IPS DF 6.9 (cell line): ENCODE measurements at places on chromosomes 11 and 22.

- no peak for DNase-seq
Measured at GRCh38 chr22:48940266-48941032, 887.2 kb downstream of the BRD1 start.

- DNase-seq = peak; percentile 52
Measured at GRCh38 chr11:82867495-82868082, 32.6 kb downstream of the PRCP start.

- DNase-seq = no peak
Measured at GRCh38 chr11:79940974-79941735, 500.3 kb upstream of the TENM4 start.

GRCh38 chr22:22914726-22915669 lies 27.4 kb downstream of the IGLL5 start:
- no peak for DNase-seq

DNA sequence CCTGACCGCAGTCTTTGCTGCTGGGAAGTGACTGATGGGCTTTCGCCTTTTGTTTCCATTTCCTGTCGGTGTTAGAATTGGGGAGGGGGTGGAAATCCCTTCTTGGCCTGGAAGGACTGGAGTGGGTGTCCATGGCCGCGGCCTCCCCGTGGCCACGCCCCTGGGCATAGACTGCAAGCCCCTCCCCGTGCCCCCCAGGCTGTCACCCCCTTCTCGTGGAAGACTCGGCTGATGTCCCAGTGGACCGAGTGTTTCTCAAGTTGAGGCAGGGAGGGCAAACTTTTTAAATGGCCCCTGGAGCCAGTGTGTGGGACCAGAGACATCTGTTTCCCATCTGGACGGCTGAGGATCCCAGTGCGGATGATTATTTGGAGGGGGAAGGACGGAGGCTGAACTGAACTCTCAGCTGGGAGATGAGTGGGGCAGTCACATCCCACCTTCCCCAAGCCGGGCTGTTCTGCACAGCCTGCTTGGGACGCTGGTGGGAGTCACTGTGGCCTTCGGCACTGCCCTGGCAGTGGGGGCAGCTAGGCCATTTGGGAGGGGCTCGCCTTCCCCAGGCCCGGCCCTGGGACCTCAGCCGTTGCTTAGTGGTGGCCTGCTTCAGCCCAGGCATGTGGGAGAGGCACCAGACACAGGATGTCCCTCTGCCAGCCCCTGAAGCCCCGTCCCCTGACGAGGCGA lies 1.6 kb downstream of the CD81 start:
- DNase-seq = no peak

GRCh38 chr11:46674463-46675287 lies 25.7 kb downstream of the ARHGAP1 start:
- peak; percentile 39 for DNase-seq
